ENCODE measurements at places on chromosomes 11 and 22.

DNA sequence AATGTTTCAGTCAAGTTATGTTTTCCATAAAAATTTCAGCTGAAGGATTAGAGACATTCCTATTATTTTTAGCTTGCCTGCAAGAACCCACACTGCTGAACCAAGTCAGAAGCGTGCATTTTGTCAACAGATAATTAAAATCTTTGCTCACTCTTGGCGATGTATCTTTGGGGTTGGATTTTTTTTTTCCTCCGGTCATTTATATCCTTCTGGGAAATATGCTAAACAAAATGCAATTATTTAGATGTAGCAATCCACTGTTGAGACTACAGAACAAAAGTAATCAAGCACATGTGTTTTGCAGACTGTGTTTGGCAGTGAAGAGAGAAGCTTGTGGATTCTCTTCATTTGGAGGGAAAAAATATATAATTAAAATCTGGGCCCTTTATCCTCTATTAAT, 15.3 kb upstream of the NELL1 start:
- no peak for DNase-seq

- no peak for DNase-seq
Observed at GRCh38 chr22:45237065-45237990, 3.4 kb downstream of the KIAA0930 start.

DNA sequence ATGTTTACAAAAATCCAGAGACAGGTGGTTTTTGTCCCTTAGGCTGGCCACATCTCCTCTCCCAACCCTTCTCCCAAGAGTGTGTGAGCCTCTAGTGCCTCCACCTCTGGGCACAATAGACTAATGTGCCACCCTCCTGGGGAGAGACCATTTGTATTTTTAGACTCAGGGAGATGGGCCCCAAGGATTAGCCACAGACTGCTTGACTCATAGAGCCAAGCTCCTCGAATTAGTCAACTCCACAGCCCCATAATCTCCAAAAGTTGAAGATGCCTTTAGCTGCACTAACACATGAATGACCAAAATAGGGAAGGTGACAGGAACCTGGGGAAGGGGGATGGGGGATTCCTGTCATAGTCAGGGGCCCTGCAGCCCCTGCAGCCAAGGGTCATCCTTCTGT, 53.0 kb upstream of the LRRC32 start:
- no peak for DNase-seq

GRCh38 chr22:37675930-37676735, 697 bp downstream of the LGALS1 start:
- no peak for DNase-seq

- no peak for DNase-seq
Observed at GRCh38 chr22:29300807-29301601, 5.4 kb upstream of the GAS2L1 start.

DNA sequence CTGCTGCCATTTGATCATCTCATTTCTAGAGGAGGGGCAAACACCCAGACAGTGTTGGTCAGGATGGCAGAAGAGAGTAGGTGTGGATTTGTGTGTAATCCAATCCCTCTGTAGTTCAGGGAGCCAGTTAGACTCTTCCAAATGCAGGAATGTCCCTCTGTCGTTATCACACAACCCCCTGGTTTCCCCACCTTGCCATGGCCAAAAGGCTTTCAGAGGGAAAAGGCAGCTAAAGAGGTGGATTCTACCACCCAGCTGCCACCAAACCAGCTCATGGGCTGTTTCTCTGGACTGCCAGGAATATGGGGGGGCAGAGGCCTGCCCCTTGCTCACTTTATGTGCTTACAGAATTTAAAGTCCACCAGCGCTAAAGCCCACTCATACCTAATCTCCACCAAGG, 18.1 kb downstream of the TSKU start:
- DNase-seq, result peak; percentile 33

GRCh38 chr11:110196241-110196754, 100.1 kb downstream of the RDX start:
- no peak for DNase-seq
